ENCODE measurements at places on chromosomes 2 and 18. TPM values are rescaled to one million over a fixed set of nuclear protein-coding genes. Genes with fewer than 3 reads are reported as not detected.
A peak's percentile ranks its signal among the peaks of the same experiment; 100 is the strongest.

DNA sequence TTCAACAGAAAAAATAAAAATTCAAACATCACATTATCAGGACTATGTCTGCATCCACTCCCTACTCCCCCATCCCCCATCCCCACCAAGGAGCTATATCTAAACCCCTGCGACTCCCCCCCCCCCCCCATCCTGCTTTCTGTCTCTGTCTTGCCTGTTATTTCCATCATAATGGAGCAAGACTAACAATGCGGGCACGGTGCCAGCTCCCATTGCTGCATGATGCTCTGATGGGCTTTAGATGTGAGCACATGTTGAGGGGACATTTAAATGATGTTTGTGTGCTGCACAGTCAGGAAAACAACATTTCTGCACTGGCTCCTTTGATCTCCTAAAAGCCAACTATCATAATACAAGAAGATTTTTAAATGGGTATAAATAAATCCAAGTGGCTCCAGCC lies 644.2 kb upstream of the SETBP1 start:
- DNase-seq, result no peak

DNA sequence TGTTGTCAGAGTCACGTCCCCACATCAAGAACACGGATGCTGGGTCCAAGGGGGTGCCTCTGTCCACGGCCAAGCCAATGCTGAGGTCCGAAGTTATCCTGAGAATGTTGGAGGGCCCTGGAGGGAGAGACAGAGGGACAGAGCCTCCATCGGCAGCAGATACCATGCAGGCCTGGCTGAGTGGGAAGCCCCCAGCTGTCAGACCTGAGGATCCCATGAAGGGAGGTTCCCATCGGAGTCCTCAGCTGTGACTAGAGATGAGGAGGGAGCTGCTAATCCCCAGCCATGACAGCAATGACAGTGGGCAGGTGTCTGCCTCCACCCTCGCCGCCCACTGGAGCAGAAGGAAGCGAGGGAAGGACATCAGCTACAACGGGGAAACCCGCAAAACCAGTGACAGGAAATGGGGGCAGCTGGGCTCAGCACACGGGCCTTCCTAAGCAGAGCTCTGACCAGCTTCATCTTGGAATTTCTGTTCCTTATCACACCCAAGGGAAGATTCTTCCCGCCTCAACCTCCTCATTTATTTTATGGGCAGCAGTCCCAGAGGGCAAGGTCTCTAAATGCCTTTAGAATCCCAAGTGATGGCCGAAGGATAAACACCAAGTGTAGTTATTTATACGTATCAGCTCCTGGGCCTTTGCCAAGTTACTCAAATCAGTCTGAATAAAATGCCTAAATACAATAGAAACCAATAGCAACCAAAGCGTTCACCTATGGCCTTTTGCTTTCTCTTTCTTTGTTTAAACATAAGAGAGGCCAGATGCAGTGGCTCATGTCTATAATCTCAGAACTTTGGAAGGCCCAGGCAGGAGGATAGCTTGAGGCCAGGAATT lies 32.2 kb downstream of the FAM178B start:
- no peak for DNase-seq

GRCh38 chr2:151423760-151424159 lies 14.1 kb downstream of the RIF1 start:
- DNase-seq, result no peak

- no peak for DNase-seq
Observed at GRCh38 chr2:85448461-85449213, 30.1 kb downstream of the SH2D6 start.

GRCh38 chr2:85813982-85814801 lies 60.4 kb downstream of the ATOH8 start:
- DNase-seq, result peak; percentile 68

SPTBN1 gene
- 74.4 TPM for total RNA-seq

- DNase-seq, result no peak
Observed at GRCh38 chr2:218814540-218815243, 16.9 kb downstream of the PRKAG3 start.

GRCh38 chr2:33136056-33136455 lies 189.3 kb downstream of the LTBP1 start:
- no peak for DNase-seq

ZAP70 gene
- total RNA-seq, result 160 TPM

GRCh38 chr2:71492112-71492511 lies 38.8 kb downstream of the DYSF start:
- DNase-seq, result no peak

PCARE gene
- 0.09 TPM for total RNA-seq

C2orf49 gene
- total RNA-seq, result 17.0 TPM

- no peak for DNase-seq
Observed at GRCh38 chr18:56298935-56299334, 339.5 kb downstream of the TXNL1 start.

DNA sequence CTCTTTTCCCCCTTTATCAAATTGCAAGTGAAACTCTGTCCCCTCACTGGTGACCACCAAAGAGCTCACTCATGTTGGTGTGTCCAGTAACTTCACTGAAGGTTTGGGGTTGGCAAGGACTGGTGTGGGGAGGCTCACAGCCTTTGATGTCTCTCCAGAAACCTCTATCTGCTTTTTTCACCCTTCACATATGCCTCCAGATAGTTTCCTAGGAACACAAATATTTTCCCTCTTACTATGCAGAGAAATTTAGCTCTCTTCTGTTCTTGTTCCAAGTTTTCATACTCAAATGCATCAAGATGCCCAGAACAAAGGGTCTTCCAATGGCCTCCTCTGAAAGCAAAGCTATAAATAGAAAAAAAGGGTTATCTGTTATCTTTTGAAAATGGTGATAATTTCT lies 20.7 kb downstream of the DTNA start:
- DNase-seq, result no peak

STK39 gene
- 34.1 TPM for total RNA-seq

SPP2 gene
- 0.05 TPM for total RNA-seq

GRCh38 chr2:122031544-122032263 lies 276.3 kb downstream of the TSN start:
- DNase-seq, result no peak

DYNAP gene
- 0.09 TPM for total RNA-seq

DNA sequence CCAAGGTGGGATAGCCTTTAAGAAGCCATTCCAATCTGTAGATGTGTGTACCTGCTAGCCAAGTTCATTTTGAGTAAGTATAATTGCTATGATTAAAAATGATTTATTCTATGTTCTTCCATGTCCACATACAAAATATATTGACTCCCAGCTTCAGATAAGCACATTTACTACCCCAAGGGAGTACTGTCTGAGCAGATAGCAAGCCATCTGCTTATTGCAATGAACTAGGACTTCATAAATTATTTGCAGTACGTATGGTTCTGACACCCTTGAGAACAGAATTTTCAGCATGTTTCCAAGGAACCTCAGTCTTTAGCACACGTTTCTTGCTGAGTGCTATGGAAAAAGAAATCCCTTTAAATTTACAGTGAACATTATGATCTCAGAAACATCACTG lies 28.2 kb downstream of the ABCG5 start:
- DNase-seq, result no peak

C1GALT1C1L gene
- total RNA-seq, result 0.24 TPM

RAPGEF4 gene
- 2.0 TPM for total RNA-seq

DNA sequence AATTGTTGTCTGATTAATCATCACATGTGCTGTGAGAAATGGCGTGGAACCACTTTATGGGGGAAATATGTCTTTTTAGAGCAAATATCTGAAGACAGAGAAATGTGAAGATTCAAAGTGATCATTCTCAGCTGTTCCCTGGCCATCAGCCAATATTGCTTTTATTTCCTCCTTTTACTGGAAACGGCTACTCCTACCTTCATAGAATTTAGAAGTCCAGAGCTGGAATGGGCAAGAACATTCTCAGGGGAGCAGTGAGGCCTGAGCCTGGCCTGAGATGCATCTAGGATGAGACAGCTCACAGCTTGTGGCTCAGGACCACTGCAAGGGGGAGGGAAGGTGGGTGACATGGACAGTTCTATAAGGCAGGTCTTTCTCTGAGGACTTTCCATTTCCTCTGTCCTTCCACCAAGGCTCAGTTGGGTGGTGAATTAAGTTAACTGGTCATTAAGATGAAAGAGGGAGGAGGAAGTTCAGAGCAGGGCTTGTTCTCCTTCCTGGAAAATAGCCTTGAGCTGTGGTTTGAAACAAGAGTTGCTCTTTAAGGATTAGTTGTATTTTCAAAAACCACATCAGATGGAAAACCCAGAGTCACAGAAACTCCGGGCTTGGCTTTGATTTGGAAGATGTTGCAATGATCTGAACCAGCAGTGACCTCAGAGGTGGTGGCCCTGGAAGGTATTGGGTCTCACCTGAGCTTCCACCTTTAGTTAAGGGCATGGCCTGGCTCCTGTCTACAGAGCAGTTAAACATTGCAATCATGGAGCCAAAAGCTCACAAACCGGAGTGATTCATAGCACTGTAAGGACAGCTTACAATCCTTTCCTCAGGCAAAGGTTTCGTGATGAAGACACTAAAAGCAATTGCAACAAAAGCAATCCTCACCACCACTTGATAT lies 144.3 kb downstream of the VAPA start:
- no peak for DNase-seq

REG3A gene
- 0.05 TPM for total RNA-seq

DNA sequence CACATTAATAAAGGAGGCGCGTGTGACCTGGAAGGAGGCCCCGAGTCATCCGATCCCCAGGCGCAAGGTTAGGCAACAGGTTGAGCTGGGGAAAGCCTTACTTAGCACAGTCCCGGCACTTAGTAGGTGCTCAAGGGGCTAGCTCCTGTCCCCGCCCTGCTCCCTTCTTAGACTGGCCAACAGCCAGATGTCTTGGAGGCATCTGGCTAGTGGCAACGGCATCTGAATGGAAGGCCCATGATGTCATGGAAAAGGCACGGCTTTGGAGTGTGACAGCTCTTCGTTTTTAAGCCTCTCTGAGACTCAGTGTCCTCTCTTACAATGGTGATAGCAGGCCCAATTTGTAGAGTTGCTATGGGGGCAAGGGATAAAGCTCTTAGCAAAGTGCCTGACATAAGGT lies 258.3 kb downstream of the CYRIA start:
- no peak for DNase-seq

DNA sequence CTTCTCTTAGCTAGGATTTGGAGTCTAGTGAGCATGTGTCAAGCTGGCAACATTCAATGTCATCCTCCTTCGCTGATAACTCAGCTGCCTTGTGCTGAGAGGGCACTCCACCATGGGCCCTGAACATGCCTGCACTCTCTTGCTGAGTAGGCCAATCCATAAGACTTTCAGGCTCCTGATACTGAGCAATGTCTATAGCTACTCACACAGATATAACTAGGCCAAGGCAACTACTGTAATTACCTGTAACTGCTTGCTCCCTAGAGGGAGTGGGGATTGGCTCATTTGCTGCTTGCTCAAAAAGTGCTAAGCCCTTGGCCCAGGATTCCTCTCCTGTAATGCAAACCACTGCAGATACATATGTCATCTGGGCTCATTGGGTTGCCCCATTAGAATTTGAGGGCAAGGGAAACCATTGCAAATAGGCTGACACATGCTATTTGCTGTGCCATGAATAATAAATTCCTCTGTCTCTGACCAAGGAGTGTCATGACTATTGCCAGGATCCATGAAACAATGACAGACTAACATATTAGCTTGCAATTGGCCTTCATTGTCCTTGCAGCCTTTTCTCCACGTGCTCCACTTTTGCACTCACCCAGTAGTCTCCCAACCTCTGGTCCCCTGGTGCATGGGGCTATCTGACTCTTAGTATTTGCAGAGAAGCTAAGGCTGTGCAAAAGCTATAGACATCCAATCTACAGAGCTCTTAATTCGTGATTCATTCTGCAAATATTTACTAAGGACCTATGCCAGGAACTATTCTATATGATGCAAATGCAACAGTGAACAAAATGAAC lies 36.9 kb upstream of the BMPR2 start:
- DNase-seq, result no peak

NPAS2 gene
- total RNA-seq, result 3.0 TPM

DNA sequence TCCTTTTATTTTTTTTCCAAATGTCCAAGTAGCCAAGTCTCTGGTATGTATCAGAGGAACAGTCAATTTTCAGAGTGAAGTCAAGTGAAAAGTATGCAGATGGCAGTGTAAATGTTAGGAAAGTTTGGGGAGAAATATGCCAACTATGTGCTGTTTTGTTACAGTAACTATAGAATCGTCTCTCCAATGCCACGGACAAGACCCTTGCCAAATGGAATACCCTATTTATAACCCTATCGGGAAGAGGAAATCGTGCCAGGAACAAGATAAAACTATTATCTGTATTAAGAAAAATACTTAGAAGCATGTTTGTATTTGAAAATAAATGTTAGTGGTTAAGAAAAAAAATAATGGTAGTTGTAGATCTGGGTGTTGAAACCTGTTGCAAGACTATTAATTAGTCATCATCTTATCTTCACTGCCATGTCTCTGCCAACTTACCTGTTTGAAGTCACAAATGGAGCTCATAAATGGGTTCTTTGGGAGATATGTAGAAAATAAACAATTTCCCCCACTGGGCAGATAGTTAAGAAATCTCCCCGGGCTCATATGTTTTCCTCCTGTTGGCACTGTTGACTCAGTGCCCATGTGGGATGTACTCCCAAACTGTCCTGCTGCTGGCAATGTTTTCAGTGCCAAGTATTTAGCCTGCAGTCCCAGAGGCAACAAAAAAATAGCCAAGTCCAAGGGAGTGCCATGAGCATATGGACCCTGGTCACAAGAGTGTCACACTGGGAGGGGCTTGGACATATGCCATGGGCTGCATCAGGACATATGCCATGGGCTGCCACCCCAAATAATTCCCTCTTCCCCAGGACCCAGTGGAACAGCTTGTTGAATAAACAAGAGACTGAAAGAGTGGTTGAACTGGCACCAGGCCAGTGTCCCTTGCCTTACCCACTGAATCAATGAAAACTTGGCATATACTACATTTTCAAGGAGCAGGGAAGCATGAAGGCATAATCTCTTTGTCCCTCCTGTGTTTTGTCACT lies 366.9 kb downstream of the OSR1 start:
- no peak for DNase-seq

OTOS gene
- total RNA-seq, result 0.38 TPM

UGT1A7 gene
- 0.19 TPM for total RNA-seq

DNA sequence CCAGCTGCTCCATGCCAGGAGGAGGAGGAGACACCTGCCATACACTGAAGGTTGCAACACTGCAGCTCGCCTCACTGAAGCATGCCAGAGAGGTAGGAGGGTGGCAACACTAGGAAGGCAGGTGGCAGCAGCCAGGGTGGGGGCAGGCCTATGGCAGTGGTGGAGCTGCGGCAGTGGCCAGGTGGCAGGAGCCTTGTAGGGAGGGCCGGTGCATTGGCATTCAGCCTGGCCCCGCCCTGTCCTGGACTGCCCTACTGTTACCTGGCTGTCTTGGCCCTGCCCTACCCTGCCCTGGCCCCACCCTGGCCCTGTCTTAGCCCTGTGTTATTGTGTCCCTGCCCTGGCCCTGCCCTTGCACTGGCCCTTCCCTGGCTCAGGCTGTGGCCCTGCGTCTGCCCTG lies 7.4 kb upstream of the ANKRD62 start:
- DNase-seq, result no peak

DNA sequence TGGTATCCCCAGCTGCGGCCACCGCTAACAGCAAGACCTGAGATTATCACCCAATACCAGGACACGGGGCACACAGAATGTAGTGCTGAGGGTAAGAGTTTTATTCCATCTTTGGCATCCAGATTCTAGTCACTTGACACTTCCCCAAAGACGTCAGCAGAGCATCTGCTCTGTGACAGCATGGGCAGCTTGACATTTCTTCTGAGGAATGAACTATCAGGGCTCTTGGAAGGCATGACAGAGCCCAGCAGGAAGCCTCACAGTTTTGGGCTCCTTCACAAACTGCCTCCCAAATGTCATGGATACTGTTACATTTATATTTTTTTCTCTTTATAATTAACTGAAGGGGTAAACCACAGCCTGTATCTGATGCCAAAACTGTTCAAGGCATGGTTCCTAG lies 1010.7 kb downstream of the TDRD15 start:
- DNase-seq, result no peak

GRCh38 chr18:22626771-22627170 lies 209.1 kb upstream of the CTAGE1 start:
- DNase-seq, result no peak

Data from thymus (tissue), 14 donors.